Stimulated activated CD4-positive, alpha-beta T cell treated with anti-CD3 and anti-CD28 coated beads, Interleukin-2, amount 100 ng/mL, for 48 hours (primary cell): ENCODE measurements at places on chromosomes 3 and 15.

- DNase-seq = no peak
Observed at GRCh38 chr3:128573707-128574162, 76.9 kb downstream of the RPN1 start.

DNA sequence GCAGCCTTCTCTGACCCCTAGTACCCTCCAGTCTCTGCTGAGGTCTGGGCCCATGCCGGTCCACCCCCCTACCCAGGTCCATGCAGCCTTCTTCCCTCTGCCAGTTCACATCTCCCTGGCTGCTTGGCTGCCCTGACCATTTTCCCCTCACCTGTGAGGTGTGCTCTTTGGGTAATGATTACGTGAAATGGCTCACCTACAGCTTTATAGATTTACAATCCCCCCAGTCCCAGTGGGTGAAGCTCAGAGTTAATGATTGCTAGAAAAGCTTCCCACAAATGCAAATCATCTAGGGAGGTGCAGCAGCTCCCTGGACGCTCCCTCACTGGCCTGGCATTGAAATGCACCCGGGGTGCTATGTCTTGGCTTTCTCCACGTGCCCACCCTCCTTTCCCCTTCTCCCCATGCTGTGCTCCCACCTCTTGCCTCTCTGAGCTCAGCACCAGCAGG lies 18.7 kb downstream of the PAQR5 start:
- DNase-seq = no peak

DNA sequence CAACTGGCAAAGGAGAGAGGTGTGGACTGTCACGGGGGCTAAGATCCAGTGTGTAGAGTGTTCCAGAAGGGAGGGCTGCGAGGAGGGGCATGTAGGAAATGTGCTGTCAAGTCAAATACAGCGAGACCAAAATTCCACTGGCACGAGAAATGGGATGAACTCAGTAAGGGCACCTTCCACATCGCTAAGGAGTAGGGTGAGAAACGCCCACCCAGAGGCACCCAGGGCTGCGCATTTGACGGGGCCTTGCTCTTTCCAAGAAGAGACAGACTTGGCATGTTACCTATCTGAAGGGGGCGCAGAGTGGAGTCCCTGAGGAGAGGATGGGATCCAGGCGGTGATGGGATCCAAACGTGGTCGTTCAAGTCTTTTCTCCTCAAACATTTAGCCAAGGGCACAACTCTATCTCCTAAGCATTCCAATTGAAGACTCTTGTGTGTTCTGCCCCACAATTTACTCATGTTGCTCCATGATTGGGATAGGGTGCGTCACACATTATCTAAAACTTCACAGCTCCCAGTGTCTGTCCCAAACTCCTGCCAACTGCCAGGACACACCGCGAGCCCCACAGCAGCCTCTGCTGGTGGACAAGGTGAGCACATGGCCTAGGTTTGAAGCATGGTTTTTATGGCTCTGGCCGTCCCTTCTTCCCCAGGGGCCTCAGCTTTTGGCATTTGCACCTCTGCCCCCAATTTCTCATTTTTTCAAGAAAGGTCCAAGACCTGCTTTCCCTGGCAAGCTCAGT lies 7.6 kb downstream of the SELENOS start:
- no peak for DNase-seq

GRCh38 chr3:131505421-131505820 lies 2.6 kb upstream of the MRPL3 start:
- no peak for DNase-seq
